ENCODE measurements at places on chromosomes 5 and 9. TPM values are rescaled to one million over a fixed set of nuclear protein-coding genes. Genes with fewer than 3 reads are reported as not detected.
A peak's percentile ranks its signal among the peaks of the same experiment; 100 is the strongest.

- no peak for DNase-seq
These were observed 1.6 kb upstream of the PRRC1 start for GRCh38 chr5:127515693-127516440.

The ZNF367 gene
- polyA plus RNA-seq = 9.3 TPM

- no peak for DNase-seq
These were observed 38.0 kb downstream of the GADD45G start for GRCh38 chr9:89642789-89643188.

The EGR1 gene
- 67.2 TPM for polyA plus RNA-seq

GRCh38 chr9:18489861-18490260, 15.9 kb downstream of the ADAMTSL1 start:
- no peak for DNase-seq

DNA sequence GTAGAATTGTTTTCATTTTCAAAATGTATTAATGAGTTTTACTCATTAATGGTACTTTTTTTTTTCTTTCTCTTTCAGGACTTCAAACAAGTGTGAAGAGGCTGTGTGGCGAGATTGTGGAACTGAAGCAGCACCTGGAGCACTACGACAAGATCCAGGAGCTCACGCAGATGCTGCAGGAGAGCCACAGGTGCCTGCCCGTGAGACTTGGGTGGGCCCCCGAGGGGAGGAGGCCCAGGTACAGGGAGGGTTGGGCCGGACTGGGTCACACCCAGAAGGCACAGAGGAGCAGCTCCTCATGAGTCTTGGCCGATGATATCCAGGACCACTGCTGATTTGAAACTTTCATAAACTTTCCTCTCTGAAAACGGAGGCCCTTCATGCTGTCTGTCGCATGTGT, 35.6 kb downstream of the CEP72 start:
- DNase-seq = no peak

DNA sequence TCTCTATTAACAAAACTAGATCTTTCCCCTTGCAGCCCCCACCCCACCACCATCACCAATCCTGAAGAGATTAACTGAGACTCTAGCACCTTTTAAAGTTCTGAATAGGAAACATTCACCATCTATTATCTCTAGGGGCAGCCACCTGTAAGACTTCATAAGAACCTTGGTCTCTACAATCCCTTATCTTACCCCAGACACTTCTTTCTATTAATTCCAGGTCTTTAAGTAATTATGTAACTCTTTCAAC, 180.2 kb upstream of the FBXL17 start:
- DNase-seq = no peak

GRCh38 chr5:115126303-115126702, 43.4 kb downstream of the TRIM36 start:
- DNase-seq = no peak

The SLC24A2 gene
- 0.14 TPM for polyA plus RNA-seq

The ZDHHC12 gene
- polyA plus RNA-seq = 15.9 TPM

GRCh38 chr5:169029661-169030274, 271.2 kb downstream of the SLIT3 start:
- DNase-seq = no peak

DNA sequence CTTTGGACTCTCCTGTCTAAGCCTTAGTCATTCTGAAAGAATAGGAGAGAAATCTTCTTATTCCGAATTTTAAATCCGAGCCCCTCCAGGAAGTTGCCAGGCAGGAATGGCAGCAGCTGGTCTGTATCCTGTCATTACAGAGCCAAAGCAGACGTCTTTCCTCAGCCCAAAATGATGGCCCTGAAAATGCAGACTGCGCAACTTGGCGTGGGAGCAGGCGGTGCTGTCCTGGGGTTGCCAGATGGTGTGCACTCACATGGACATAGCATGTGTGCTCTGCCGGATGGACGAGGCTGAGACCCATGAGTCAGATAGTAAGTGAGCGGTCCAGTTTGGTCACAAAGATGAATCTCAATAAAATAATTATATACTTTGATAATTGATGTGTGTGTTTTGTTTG, 410.4 kb downstream of the KCTD16 start:
- no peak for DNase-seq

GRCh38 chr5:67294266-67294938, 97.8 kb upstream of the CD180 start:
- no peak for DNase-seq

The CAVIN4 gene
- polyA plus RNA-seq = 4.5 TPM

DNA sequence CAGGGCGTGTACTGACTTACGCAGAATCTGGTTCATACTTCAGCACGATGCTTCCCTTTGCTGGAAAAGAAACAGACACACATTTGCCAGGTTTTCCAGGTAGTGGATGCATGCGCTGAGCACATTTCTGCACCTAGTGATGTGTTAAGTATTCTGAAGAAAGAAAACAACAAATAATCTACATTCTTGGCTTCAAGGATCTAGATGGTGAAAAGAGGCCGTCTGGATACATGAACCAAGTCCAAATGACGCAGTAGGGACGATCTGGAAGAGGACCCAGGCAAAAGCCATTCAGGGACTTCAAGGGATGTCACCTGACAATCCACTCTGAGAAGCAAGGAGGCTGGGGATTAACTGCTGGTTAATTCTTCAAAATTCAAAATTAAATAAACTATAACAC, 30.4 kb downstream of the NSUN2 start:
- no peak for DNase-seq

DNA sequence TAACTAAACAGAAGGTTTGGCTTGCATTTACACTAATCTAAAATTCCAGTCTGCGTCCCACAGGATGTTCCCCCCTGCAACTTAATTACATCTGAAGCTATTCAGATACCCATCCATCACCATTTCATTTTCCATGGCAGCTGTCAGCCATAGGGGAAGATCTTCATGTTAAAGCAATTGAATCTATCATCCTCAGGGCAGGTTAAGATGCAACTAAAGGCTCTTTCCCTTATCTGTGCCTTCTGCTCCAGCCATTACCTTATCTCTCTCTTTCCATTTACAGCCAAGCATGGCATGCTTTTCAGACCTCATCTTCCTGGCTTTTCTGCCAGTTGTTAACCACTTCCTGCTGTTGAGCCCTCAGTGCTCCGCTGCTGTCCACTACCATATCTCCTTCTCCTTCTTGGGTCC, 15.8 kb upstream of the HACD4 start:
- DNase-seq = no peak

GRCh38 chr9:89305868-89306267, 5.1 kb upstream of the CKS2 start:
- DNase-seq = no peak

GRCh38 chr5:68148096-68148495, 67.5 kb upstream of the PIK3R1 start:
- DNase-seq = no peak

DNA sequence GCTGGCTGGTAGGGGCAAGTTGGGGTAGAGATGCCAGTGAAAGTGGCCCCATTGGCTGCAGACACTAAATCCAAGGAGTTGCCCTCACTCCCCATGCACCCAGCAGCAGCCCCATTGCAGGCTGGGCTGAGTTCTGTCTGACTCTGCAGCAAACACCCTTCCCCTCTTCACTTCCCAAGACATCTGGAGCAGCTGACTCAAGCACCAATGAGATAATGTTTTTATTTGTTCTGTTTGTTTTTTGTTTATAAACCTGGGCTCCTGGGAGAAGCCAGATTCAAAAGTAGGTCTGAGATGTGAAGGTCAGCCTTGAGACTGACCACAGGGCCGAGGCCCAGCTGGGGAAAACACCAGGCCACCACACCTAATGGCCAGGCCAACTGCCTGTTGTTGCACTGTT, 545.9 kb upstream of the KLF4 start:
- DNase-seq = no peak

The ANKRD20A1 gene
- polyA plus RNA-seq = 0.86 TPM

DNA sequence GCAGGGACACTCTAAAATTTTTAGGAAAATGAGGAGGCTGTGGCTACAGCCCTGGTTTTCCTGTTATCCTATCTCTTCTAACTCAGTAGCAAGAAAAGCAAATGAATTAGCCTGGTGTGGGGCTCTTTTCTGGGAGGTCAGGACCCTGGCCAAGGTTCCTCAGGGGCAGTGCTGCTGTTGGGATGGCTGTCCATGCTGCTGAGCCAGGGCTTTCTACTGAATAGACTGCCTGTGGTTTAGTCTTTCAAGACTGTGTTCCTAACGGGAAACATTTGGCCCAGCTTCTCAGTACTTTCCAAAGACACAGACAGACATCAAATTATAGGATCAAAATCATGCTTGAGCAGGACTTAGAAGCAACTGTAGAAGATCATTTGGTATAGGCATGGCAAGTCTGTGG, 18.1 kb downstream of the TNC start:
- DNase-seq = no peak

- no peak for DNase-seq
These were observed 28.5 kb upstream of the LRRC14B start for GRCh38 chr5:162565-163337.

The FCN2 gene
- polyA plus RNA-seq = 0.27 TPM

DNA sequence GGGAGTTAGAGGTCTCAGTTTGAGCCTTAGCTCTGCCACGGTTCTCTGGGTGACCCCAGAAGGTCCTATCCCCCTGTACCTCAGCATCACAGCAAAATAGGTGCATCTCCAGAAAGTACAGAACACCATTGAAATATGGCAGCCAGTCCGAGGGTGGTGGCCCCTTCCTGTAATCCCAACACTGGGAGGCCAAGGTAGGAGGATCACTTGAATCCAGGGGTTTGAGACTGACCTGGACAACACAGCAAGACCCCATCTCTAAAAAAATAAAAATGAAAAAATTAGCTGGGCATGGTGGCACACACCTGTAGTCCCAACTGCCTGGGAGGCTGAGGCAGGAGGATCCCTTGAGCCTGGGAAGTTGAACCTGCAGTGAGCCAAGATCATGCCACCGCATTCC, 7.0 kb upstream of the CRB2 start:
- DNase-seq = no peak

The SLCO6A1 gene
- polyA plus RNA-seq = not detected

GRCh38 chr5:41246376-41246775, 33.0 kb upstream of the C6 start:
- no peak for DNase-seq

The CCNO gene
- polyA plus RNA-seq = 6.1 TPM

GRCh38 chr5:57653636-57654290, 171.2 kb upstream of the ACTBL2 start:
- DNase-seq = no peak

DNA sequence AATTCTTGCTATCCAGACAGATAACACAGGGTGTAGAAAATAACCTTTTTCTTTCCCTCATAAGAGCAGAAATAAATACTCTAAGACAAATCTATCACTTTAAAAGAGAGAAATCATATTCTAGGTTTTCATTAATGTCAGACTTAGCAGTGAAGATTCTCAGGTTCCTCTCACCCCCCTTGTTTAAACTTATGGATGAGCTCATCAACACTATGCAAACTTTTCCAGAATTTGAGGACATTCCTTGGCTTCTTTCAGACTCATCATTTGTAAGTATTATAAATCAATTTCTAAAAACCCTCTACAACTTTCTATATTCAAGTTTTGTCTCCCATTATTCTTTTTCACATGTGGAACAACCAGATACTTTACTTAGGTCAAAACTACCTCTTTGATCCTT, 374.9 kb upstream of the TRPC7 start:
- no peak for DNase-seq

DNA sequence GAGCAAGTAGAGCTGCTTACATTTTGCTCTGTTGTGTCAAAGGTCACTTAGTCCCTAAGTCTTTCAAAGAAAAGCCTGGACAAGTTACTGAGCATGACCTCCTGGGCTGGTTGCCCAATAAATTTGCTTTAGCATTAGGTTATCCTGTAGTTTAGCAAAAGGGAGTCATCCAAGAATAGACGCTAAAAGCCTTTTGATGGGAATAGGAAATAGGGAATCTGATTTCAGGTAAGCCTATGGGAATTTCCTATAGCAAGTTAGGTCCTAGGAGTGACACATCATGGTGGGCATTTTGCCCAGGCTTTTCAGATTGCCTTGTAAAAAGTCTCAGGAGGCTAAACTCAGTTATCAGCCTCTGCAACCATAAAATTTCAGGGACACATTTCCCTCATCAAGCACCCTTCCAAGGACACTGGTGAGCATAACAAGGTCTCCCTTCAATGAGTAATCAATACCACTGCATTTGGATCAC, 67.6 kb upstream of the RANBP3L start:
- DNase-seq = no peak

DNA sequence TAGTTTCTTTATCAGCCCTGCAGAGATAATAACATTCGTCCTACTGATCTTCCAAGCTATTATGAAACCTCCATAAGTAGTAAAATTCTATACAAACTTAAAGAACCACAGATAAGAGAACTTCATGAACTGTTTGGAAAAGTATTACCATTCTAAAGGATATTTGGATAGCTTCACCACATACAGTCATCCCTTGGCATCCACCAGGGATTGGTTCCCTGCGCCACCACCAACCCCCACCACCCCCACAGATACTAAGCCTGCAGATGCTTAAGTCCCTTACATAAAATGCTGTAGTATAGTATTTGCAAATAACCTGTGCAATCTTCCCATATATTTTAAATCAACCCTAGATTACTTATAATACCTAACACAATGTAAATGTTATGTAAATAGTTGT, 61.4 kb upstream of the SHISAL2B start:
- DNase-seq = no peak

The LCN15 gene
- polyA plus RNA-seq = not detected

DNA sequence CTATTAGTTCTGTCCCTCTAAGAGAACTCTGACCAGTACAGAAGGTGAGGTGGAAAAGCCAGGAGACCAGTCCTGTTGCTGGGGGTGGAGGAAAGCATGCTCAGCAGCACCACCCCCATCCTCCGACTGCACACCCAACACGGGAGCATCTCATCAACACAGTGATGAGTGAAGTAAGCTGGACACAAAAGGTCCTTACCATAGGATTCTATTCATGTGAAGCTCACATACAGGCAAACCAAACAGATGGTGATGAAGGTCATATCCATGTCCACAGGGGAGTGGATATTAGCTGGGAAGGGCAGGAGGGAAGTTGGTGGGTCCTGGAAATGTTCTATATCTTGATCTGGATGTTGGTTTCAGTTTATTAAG, 14.8 kb upstream of the MARCHF6 start:
- no peak for DNase-seq

GRCh38 chr5:150309101-150309885, 6.6 kb upstream of the ARSI start:
- no peak for DNase-seq

DNA sequence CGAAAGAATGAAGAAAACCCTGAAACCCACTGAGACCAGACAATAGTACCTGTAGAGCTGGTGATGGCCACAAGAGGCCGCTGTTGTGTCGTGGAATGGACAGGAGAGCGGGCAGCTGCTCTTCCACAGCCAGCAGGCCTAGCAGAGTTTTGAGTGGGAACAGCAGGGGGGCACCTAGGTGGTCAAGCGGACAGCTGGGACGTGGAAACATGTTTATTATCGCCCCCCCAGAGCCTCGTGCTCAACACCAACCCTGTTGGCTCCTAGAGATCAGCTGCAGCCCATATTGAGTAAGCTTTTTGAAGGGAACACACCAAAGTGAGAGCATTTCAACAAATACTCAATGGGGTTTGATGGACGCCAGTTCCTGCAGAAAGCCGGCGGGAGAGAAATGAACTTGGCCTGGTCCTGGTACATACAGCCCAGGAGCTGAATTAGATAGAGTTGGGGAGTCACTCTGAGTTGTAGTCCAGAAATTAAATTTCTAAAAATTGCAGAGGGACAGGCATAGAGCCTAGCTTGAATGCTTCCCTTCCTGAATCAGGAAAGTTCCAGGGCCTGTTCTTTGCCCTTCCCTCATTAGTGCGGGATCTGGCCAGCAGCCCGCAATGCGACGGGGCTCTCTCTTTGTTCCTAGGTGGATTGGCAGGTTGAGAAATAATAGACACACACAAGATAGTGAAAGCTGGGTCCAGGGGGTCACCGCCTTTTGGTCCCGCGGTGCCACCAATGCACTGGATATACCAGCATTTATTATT, 33.8 kb downstream of the MFAP3 start:
- DNase-seq = peak; percentile 65

All from left renal pelvis (tissue), 4 donors.